ENCODE measurements at places on chromosomes 3 and 15. TPM values are rescaled to one million over a fixed set of nuclear protein-coding genes. Genes with fewer than 3 reads are reported as not detected.

GRCh38 chr15:58410353-58410752 is 21.4 kb upstream of the LIPC start:
- peaks cover 3% of the 10 kb centered on the region for H3K4me1 ChIP-seq
- peak; percentile 28 for DNase-seq
- no peaks in the 10 kb centered on the region for H3K36me3 ChIP-seq
- H3K4me3 ChIP-seq, result peak overlapping the region; percentile 34
- H3K27me3 ChIP-seq, result no peaks in the 10 kb centered on the region
- H3K27ac ChIP-seq, result 0 out of 2 replicates have a peak overlapping the region, but pooled peaks have one; percentile 25

GRCh38 chr3:18580268-18580667 is 155.1 kb upstream of the SATB1 start:
- no peaks in the 10 kb centered on the region for H3K4me1 ChIP-seq
- no peak overlapping the region for H3K4me3 ChIP-seq
- H3K27ac ChIP-seq, result no peak overlapping the region
- no peak for DNase-seq
- no peaks in the 10 kb centered on the region for H3K27me3 ChIP-seq

- no peak overlapping the region for H3K4me3 ChIP-seq
- H3K27me3 ChIP-seq, result no peaks in the 10 kb centered on the region
- H3K27ac ChIP-seq, result no peak overlapping the region
- H3K36me3 ChIP-seq, result no peaks in the 10 kb centered on the region
- DNase-seq, result peak; percentile 37
These were observed 91.8 kb downstream of the MRPL46 start for GRCh38 chr15:88375234-88375927.

DNA sequence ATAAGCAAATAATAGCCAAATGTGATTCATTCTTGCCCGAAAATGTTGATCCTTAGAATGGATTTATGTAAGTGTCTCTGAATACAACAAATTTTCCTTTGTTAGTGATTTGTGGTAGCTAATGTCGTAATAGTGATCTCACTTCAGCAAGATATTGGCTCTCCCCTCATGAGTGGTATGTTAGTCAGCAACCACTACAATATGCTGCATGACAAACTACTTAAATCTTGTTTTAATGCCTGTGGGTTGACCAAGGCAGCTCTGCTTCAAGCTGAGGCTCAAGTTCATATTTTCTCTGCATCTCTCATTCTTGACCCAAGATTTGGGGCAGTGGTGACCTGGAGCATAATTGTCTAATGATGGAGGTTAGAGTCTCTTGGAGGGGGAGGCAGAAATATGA is 49.8 kb upstream of the GALNT15 start:
- H3K4me1 ChIP-seq, result peaks cover 43% of the 10 kb centered on the region
- DNase-seq, result peak; percentile 85
- no peaks in the 10 kb centered on the region for H3K36me3 ChIP-seq
- peak overlapping the region; percentile 54 for H3K27ac ChIP-seq
- no peak overlapping the region for H3K4me3 ChIP-seq

- no peaks in the 10 kb centered on the region for H3K36me3 ChIP-seq
- peak; percentile 55 for DNase-seq
- peak overlapping the region; percentile 76 for H3K27ac ChIP-seq
These were observed 80.6 kb downstream of the CCR1 start for GRCh38 chr3:46127503-46127902.

Gene GYG1
- total RNA-seq, result 14.1 TPM

Gene CTXND1
- total RNA-seq, result not detected

DNA sequence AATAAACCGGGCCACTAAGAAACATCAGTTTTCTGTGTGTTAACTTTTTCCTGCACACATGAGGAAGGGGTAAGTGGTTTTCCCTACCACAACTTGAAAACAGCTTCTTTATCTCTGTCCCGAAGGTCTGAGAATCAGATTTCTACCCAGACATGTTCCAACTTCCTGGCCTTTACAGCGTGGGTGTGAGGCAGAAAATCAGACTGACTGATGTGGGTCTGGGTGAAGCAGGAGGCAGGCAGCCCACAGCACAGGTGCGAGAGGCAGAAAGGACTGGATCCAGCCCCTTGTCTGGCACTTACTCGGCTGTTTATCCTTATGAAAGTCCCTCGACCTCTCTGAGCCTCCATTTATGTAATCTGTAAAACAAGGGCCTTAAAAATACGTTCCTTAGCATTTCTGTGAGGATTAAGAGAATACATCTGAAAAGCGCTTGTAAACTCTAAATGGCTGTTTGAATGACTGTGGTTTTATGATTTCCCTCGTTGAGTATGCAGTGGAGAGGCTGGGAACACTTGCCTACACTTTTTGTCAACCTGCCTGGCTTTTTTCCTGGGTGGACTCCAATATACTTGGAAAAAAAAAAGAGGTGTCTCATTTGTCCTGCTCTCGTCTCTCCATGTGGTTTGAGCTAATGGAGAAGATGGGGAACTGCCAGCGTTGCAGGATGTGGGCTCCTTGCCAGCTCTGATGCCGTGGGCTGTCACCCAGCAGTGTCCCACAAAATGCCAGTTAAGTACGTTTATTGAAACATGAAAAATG is 3.1 kb downstream of the AGBL1 start:
- H3K27ac ChIP-seq, result no peak overlapping the region
- H3K27me3 ChIP-seq, result no peaks in the 10 kb centered on the region
- no peak for DNase-seq
- H3K4me3 ChIP-seq, result no peak overlapping the region

DNA sequence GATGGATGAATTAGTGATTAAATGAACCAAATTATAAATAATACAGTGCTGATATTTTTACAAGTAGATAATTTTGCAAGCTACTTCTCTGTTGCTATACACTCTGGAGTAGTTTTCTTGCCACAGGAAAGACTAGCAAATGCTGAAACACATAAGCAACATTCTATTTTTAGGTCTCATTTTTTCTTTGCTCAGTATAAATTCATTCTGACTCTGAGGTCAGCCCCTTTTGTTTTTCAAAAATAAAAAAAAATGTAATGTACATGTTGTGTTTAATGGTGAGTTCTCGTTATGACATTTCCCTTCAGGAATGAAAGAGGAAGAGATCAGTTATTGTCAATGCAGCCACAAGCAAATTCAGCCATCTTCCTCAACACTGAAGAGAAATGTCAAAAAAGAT is 24.9 kb downstream of the GJD2 start:
- H3K4me1 ChIP-seq, result peaks cover 54% of the 10 kb centered on the region
- DNase-seq, result no peak
- no peak overlapping the region for H3K4me3 ChIP-seq
- H3K27ac ChIP-seq, result peak overlapping the region; percentile 88
- no peaks in the 10 kb centered on the region for H3K36me3 ChIP-seq
- H3K27me3 ChIP-seq, result no peaks in the 10 kb centered on the region

Gene GP5
- total RNA-seq, result not detected

- H3K27me3 ChIP-seq, result no peaks in the 10 kb centered on the region
- H3K4me1 ChIP-seq, result peaks cover 11% of the 10 kb centered on the region
- peak overlapping the region; percentile 59 for H3K27ac ChIP-seq
- no peaks in the 10 kb centered on the region for H3K36me3 ChIP-seq
- no peak for DNase-seq
These were observed 32.9 kb upstream of the ACAD9 start for GRCh38 chr3:128846486-128846891.

Gene MCF2L2
- 0.03 TPM for total RNA-seq

Gene TTLL13
- total RNA-seq, result not detected

GRCh38 chr15:58331560-58331912 is 100.3 kb upstream of the LIPC start:
- DNase-seq, result no peak
- H3K4me3 ChIP-seq, result no peak overlapping the region
- peak overlapping the region; percentile 63 for H3K27ac ChIP-seq
- no peaks in the 10 kb centered on the region for H3K36me3 ChIP-seq

GRCh38 chr3:194727435-194728128 is 41.9 kb downstream of the FAM43A start:
- no peaks in the 10 kb centered on the region for H3K27me3 ChIP-seq
- DNase-seq, result peak; percentile 60
- H3K36me3 ChIP-seq, result no peaks in the 10 kb centered on the region
- no peak overlapping the region for H3K4me3 ChIP-seq
- peaks cover 43% of the 10 kb centered on the region for H3K4me1 ChIP-seq
- peak overlapping the region; percentile 63 for H3K27ac ChIP-seq

DNA sequence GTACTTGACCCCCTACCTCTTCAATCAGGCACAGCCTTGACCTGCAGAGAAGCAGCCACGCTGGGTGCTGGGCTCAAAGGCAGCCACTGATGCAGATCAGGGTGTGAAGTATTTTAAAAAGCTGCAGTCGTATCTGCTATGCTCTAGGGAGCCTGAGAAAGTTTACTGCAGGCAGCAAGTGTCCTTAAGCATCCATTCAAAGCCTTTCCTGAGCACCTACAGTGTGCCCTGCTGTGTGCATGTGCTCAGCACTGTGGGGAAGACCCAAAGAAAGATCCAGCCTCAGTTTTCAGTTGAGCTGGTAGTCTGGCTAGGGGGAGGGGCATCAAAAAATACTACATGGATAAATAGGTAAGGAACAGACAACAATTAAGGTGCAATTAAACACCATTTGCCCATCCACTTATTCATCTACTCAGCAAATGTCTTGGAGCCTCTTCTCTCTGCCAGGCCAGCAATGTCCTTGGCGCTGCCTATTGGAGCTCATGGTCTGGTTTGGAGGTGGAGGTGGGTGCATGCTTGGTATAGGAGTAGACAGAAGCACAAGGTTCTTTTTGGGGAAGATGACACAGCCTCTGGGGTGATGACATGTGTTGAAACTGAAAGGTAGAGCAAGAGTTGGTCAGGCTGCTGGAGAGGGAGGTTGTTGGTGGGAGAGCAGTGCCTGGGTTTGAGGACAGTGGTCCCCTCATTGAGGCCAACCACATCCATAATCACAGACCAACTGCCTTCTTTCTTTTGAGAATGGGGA is 85.9 kb upstream of the PRR23C start:
- H3K4me1 ChIP-seq, result no peaks in the 10 kb centered on the region
- no peak overlapping the region for H3K4me3 ChIP-seq
- no peak overlapping the region for H3K27ac ChIP-seq
- H3K27me3 ChIP-seq, result no peaks in the 10 kb centered on the region

DNA sequence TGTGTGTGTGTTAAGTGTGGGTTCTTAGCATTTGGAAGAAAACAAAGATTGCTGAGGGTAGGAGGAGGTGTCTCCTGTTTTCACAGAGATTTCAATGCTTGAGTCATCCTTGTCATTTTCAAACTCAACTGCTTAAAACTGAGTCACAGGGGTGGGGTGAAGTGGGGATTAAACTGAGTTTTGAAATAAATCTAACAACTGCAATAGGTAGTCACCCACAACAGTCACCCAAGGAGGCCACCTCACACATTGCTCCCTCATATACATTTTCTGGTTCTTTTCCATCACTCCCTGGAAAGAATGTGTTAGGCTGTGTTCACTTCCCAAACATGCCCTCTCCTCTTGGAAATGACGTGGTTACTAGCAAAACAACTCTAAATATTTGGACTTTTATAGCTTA is 187.7 kb upstream of the CMC1 start:
- peak overlapping the region; percentile 76 for H3K27ac ChIP-seq
- no peaks in the 10 kb centered on the region for H3K27me3 ChIP-seq
- DNase-seq, result peak; percentile 69
- H3K36me3 ChIP-seq, result no peaks in the 10 kb centered on the region
- H3K4me3 ChIP-seq, result no peak overlapping the region

GRCh38 chr3:149417174-149417573 is 39.7 kb upstream of the TM4SF1 start:
- no peak overlapping the region for H3K27ac ChIP-seq
- no peaks in the 10 kb centered on the region for H3K36me3 ChIP-seq
- H3K4me1 ChIP-seq, result no peaks in the 10 kb centered on the region
- no peak overlapping the region for H3K4me3 ChIP-seq
- DNase-seq, result no peak

- DNase-seq, result no peak
- H3K4me3 ChIP-seq, result no peak overlapping the region
- H3K36me3 ChIP-seq, result no peaks in the 10 kb centered on the region
These were observed 12.5 kb downstream of the PAQR9 start for GRCh38 chr3:142950972-142951371.

- no peaks in the 10 kb centered on the region for H3K4me1 ChIP-seq
- DNase-seq, result no peak
- H3K36me3 ChIP-seq, result no peaks in the 10 kb centered on the region
- no peak overlapping the region for H3K27ac ChIP-seq
- 0 out of 2 replicates have a peak, but pooled peaks cover 5% of the 10 kb centered on the region for H3K27me3 ChIP-seq
- H3K4me3 ChIP-seq, result no peak overlapping the region
These were observed 252.7 kb upstream of the AZI2 start for GRCh38 chr3:28601291-28601690.

- peaks cover 21% of the 10 kb centered on the region for H3K4me1 ChIP-seq
- DNase-seq, result no peak
- H3K4me3 ChIP-seq, result no peak overlapping the region
- H3K36me3 ChIP-seq, result peaks cover 14% of the 10 kb centered on the region
- no peaks in the 10 kb centered on the region for H3K27me3 ChIP-seq
These were observed 101.2 kb downstream of the PCCB start for GRCh38 chr3:136351351-136351750.

- no peak overlapping the region for H3K27ac ChIP-seq
- H3K4me1 ChIP-seq, result peaks cover 47% of the 10 kb centered on the region
- no peak for DNase-seq
- no peaks in the 10 kb centered on the region for H3K27me3 ChIP-seq
- no peak overlapping the region for H3K4me3 ChIP-seq
These were observed 10.8 kb downstream of the CLCN2 start for GRCh38 chr3:184350618-184351017.

Gene LSAMP
- total RNA-seq, result not detected

All from SJSA1 (cell line).